Stimulated activated CD8-positive, alpha-beta memory T cell treated with anti-CD3 and anti-CD28 coated beads, Interleukin-4, amount 100 ng/mL, for 24 hours (primary cell): ENCODE measurements at places on chromosomes 6 and 20.

GRCh38 chr20:6579824-6580223 lies 187.7 kb upstream of the BMP2 start:
- DNase-seq: no peak

- no peak for DNase-seq
Observed at GRCh38 chr20:33600414-33600813, 61.7 kb upstream of the C20orf144 start.

DNA sequence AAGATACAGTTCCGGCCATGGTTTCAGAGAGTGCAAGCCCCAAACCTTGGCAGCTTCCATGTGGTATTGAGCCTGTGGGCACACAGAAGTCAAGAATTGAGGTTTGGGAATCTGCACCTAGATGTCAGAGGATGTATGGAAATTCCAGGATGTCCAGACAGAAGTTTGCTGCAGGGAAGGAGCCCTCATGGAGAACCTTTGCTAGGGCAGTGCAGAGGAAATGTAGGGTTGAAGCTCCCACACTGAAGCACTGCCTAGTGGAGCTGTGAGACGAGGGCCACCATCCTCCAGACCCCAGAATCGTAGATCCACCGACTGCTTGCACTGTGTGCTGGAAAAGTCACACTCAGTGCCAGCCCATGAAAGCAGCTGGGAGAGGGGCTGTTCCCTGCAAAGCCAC lies 267.5 kb downstream of the OGFRL1 start:
- DNase-seq: no peak

GRCh38 chr6:150925590-150925928 lies 60.1 kb downstream of the MTHFD1L start:
- DNase-seq: no peak

DNA sequence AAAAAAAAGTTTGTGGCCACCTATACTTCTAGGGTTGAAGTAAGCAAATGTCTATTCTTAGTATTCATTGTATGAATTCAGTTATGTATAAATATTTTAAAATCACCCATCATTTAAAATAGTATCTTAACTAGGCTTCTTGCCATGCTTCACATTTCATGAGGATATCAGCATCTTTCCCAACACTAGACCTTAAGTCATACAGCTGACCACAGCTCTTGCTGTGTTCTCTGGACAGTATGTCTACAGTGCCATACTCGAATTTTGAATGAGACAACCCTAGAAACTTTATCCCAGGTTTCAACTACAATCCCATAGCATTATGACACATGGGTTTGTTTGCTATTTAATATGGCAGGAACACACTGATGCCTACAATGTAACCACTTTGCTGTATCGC lies 5.2 kb downstream of the TXNDC5 start:
- no peak for DNase-seq

- DNase-seq: no peak
Observed at GRCh38 chr20:24523661-24524060, 54.2 kb downstream of the SYNDIG1 start.

DNA sequence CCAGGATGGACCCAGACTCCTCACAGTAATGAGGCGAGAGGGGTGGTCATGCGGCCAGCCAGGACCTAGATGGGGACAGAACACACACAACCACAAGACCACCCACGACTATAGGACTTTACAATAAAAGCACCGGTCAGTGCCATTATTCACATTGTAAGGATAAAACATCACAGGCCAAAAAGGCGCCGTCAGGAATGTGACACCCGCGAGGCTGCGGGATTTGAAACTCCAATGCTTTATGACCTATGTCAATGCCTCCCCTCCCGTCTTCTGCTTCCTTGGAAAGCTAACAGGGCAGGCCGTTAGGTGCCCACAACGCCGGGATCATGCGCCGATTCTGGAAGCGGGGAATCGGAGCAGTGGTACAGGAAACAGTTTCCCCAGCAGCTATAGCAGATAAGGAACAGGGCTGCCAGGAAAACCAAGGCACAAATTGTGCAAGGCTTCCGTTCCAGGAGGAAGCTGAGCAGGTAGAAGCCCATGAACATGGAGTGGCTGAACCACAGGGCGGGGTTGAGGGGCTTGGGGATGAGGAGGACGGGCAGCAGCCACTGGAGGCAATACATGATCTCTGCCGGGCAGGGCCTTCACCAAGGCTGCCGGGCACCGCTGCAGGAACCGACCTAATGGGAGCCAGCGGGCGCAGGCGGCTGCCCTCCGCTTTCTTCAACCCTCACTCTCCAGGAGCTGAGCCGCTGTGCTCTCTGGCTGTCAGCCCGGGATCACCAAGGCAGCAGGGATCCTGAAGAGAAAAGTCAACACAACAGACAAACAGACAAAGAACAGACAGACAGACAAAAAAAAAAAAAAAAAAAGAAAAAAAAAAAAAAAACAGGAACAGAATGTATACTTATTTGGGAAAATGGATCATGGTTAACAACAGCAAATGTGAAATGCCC lies 2.2 kb upstream of the NNAT start:
- DNase-seq: no peak

DNA sequence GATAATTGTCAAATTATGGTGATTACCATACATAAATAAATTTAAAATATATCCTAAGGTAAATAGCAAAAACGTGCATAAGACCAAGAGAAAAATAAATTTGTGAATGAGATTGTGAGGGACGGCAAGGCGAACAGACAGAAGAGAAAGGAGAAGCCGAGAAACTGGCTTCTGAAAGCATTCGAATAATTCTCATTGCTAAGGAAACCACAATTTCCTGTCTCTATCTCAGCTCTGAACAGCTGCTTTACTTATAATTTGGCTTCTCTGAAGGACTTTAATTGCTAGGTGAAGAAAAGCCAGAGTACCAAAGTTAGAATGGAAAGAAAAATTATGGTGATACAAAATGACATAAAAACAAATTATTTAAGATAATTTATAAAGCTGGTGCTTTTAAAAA lies 79.0 kb upstream of the RGS17 start:
- DNase-seq: no peak

GRCh38 chr6:42571611-42572342 lies 7.9 kb downstream of the UBR2 start:
- DNase-seq: no peak

- DNase-seq: peak; percentile 47
Observed at GRCh38 chr20:36572701-36573102, 695 bp upstream of the TGIF2 start.

GRCh38 chr6:126723541-126724170 lies 383.7 kb downstream of the CENPW start:
- no peak for DNase-seq

DNA sequence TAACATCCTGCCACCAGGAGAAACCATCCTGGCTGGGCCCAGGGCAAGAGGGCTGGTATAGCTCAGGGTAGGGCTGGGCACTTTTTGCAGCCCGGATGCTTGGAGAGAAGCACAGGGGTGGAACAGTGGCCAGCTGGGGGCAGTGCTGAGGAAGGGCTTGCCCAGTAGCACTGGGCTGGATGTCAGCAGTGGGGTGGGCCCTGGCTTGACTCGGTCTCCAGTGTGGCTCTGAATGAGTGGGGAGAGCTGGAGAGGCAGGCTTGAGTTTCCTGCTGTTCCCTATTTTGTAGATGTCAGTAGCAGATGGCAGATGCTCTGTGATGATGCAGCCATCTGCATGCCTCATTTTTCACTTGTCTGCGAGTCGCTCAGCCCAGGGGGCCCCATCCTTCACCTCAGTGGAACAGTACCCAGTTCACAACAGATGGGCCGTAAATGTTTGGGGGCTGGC lies 56.3 kb upstream of the TULP1 start:
- DNase-seq: peak; percentile 9

DNA sequence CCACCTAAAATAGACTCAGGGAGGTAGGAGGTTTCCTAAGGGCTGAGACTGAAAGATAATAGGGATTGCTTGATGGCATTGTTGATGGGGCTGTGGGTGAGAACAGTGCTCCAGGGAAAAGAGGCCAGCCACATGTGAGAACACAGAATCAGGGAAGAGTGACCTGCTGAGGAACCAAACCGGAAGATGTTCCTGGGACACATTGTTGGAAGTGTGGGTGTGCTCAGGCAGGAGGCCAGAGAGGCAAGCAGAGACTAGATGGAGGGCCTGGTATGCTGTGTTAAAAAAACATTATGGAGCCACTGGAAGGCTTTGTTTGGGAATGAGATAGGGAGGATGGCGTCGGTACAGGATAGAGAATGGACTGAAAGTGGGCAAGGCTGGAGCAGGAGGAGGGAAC lies 23.3 kb downstream of the RNF144B start:
- no peak for DNase-seq

- DNase-seq: peak; percentile 11
Observed at GRCh38 chr6:2738373-2738979, 12.2 kb downstream of the MYLK4 start.

GRCh38 chr6:12482386-12483375 lies 192.5 kb downstream of the EDN1 start:
- no peak for DNase-seq

GRCh38 chr6:151209071-151209831 lies 30.5 kb upstream of the AKAP12 start:
- no peak for DNase-seq

GRCh38 chr6:14621518-14621917 lies 503.9 kb downstream of the CD83 start:
- DNase-seq: no peak

- no peak for DNase-seq
Observed at GRCh38 chr6:37454420-37455140, 21.6 kb downstream of the CMTR1 start.

- DNase-seq: no peak
Observed at GRCh38 chr6:100186552-100186951, 192.5 kb upstream of the MCHR2 start.
